Renal cortical epithelial cell (primary cell): ENCODE measurements at places on chromosomes 7 and 10.

- no peak for DNase-seq
These were observed 19.8 kb downstream of the FAM171A1 start for GRCh38 chr10:15351099-15351820.

- DNase-seq = no peak
These were observed 40.3 kb upstream of the MET start for GRCh38 chr7:116631676-116632075.

- no peak for DNase-seq
These were observed 138.8 kb upstream of the BTBD16 start for GRCh38 chr10:122132331-122132755.

GRCh38 chr10:128451879-128452278 lies 325.7 kb upstream of the MKI67 start:
- no peak for DNase-seq

DNA sequence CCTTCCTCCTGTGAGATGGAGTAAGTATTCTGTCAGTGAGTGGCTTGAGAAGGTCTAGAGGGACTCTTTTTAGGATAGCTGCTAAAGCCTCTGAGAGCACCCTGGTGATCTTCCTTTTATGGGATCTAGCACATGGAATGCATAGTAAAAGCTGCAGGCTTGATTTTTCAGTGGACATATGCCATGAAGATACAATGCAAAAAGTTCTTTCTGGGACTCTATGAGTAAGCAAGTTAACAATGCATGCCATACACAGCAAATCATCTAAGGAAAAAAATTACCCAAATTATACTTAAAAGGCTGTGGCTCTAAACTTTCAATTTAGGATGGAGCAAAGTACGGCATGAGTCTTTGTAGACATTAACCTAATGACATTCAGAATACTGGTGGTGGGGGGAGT lies 154.5 kb downstream of the SGMS1 start:
- peak; percentile 42 for DNase-seq

DNA sequence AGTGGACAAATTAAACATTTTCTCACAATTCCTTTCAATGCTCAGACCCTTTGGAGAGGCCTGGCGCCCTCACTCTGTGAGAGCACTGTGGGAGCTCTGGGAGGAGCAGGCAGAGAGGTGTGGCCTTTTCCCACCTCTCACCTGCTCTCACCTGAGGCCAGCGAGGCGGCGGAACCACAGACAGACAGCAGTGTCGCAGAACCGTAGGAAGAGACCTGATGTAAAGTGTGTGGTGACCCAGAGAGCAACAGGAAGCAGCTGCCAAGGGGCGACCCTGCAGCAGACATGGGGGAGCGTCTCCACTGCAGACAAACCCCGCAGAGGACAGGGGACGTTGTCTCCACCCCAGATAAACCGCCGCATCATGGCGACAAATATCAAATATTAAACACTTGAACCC lies 15.6 kb upstream of the PARP12 start:
- DNase-seq = no peak

DNA sequence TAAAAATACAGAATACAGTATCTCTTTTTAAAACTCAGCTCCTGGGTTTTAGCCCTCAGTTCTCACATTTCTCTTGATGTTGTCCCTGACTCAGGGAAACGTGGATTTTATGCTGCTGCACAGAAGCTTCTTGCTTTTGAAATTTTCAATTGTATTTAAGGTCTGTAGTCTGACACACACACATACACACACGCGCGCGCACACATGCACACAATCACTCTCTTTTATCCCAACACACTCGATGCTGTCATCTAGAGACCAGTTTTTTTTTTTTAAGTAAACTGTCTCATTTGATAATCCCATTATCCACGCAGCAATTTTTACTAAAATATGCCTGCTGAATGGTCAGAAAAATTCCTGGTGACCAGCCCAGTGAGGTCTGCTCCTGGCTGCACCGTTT lies 108.6 kb downstream of the KMT2E start:
- no peak for DNase-seq

- peak; percentile 3 for DNase-seq
These were observed 305.8 kb downstream of the KIF20B start for GRCh38 chr10:90007226-90007625.

- peak; percentile 87 for DNase-seq
These were observed 1079.0 kb downstream of the KCNMA1 start for GRCh38 chr10:76558586-76558985.

- DNase-seq = no peak
These were observed 8.8 kb downstream of the TRIM8 start for GRCh38 chr10:102653060-102653459.

- DNase-seq = no peak
These were observed 53.3 kb downstream of the AKAP9 start for GRCh38 chr7:91993976-91994375.

- peak; percentile 34 for DNase-seq
These were observed 611.8 kb downstream of the LRMDA start for GRCh38 chr10:76043261-76043660.

DNA sequence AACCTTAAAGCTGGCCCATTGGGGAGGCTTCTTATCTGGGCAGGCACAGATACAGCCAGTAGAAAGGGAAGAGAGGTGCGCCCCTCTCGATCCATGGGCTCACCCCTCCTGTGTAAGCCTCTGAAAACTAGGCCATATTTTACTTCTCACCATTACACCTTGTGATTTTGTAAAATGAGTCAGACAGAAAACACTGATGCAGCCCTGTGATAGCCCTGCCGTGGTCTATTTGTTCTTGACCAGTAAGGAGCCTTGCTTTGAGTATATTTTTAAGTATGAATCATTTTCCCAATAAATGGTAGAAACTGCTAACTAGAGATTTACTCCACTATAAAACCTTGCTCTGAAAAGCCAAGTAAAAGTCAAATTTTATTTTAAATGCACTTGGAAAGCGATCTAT lies 329.8 kb upstream of the MBL2 start:
- DNase-seq = peak; percentile 14

- no peak for DNase-seq
These were observed 302.2 kb downstream of the CSTF2T start for GRCh38 chr10:51397244-51397643.

DNA sequence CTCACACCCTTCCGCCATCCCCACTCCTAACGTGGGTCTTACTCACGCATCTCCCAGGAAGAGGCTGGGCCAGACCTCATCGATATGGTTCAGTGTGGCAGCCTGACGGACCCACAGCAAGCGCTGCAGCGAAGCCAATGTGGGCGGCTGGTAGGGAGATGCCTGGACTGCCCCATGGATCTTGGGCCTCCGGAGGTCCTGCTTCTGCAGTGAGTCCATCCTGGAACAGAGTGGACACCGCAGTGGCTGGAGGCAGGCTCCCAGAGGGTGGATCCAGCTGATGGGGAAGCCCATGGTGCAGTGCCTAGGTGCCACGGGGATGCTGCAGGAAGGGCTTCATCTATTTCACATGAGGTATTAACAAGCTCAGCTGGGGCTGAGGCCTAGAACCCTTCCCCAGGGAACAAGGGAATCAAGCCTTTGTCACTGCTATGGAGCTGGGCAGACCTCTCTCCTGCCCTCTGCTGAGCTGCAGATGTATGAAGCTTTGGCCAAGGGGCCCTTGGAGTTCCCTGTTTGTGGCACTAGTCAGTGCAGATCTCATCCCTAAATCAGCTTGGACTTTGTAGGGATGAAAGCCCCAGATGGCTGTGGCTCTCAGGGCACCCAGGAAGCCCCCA lies 13.7 kb upstream of the SAMD8 start:
- no peak for DNase-seq

DNA sequence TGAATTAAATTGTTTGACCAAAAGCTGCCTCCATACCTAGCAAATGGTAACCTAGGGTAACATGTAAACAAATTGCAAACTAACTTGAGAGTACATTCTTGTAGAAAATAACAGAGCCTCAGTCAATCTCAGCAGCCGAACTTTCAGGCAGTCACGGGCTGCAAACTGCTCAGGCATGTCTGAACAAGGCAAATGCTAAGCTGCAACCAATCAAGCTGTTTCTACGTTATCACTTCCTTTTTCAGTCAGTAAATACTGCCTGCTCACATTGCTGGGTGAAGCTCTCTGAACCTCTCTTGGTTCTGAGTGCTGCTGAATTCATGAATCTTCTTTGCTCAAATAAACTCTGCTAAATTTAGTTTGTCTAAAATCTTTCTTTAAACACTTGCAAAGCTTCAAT lies 1212.4 kb downstream of the SORCS1 start:
- DNase-seq = peak; percentile 86

DNA sequence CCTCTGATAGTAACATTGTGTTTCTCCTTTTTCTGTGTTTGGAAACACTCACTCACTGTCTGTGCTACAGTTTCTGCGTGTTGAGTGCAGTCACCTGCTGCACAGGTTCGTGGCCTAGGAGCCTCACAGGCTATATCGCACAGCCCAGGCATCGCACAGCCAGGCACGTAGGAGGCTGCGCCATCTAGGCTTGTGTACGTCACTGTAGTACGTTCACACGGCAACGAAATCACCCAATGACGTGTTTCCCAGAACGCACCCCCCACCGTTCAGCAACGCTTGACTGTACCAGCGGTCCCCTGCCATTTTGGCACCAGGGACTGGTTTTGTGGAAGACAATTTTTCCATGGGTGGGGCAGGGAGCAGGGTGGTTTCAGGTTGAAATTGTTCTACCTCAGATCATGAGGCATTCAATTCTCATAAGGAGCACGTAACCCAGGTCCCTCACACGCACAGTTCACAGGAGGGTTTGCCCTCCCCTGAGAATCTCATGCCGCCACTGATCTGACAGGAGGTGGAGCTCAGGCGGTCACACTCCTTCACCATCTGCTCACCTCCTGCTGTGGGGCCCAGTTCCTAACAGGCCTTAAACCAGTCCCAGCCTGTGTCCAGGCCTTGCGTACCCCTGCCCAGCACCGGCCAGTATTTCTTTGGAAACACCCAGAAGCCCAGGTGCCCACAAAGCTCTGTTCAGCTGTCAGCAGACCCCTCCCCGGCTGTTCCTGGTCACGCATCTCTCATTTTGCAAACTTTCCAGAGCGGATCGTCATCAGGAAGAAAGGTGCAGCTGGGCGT lies 23.2 kb upstream of the PRKAR1B start:
- DNase-seq = no peak

DNA sequence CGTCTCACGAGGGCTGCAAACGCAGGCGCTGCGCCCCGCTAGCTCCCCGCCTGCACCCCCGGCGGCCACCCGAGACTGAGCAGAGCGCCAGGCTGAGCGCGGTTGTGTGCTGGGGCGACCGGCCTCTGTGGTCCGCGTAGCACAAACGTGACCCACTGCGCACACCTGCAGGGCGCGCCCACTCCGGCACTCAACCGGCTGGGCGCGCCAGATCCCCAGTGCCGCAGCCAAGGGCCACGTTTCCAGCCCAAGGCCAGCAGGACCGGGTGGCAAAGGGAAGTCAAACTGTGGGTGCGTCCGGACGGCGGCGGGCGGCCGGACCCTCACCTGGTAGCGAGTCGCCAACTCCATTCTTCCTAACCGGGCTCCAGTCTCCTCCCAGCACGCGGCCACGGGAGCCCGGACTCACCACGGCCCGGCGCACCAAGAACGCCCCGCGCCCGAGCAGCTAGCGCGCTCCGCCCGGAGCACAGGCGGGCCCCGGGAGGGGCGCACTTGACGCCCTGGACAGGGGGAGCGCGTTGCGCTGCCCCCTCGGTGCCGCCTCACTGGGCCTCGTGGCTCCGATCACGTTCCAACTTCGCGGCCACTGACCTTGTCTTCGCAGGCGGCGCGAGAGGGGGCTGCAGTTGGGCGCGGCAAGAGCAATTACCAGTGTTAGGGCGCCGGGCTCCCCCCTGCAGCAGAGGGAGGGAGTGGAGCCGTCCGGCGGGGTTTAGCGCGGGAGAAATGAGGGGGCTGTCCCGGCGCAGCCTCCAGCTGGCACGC lies at the start of gene CDCA7L:
CDCA7L (minus strand) TSS at position 446 of the 768 bp plus-strand sequence; CDS start at position 351, 95 bp downstream.
- DNase-seq = peak; percentile 22

DNA sequence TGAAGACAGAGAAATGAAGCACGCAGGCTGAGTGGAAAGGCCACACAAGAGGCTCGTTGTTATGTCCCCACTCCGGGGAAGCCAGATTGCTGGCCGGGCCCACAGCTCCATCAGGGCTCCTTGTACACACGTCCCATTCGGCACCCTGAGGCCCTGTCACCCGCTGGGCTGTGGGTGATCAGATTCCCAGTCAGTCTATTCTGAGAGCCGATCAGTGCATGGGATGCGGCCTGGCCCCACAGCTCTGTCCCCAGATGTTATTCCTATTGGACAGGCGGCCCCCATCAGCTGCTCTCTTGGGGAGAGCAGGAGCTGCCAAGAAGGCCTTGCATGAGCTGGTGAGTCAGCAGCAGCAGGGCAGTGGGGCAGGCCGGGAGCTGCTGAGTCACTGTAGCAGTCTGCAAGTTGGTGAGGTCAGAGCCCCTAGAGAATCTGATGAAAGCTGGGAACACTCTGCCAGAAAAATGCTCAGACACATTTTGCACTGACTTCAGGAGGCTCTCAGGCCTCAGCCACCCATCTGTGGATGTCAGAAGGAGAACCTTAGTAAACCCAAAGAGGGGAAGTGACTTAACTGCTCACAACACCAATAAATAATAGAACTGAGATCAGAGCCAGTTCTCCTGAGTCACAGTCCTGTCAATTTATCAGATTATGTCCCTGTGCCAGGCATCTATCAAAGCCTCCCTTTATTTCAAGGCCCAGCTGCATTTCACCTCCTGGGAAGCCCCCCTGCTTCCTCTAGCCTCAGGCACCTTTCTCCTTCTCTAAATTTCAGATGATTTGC lies 9.4 kb upstream of the PSAP start:
- DNase-seq = peak; percentile 99

GRCh38 chr10:110706690-110707098 lies 62.6 kb downstream of the RBM20 start:
- DNase-seq = peak; percentile 77

GRCh38 chr10:88292185-88292514 lies 291.0 kb downstream of the RNLS start:
- no peak for DNase-seq

DNA sequence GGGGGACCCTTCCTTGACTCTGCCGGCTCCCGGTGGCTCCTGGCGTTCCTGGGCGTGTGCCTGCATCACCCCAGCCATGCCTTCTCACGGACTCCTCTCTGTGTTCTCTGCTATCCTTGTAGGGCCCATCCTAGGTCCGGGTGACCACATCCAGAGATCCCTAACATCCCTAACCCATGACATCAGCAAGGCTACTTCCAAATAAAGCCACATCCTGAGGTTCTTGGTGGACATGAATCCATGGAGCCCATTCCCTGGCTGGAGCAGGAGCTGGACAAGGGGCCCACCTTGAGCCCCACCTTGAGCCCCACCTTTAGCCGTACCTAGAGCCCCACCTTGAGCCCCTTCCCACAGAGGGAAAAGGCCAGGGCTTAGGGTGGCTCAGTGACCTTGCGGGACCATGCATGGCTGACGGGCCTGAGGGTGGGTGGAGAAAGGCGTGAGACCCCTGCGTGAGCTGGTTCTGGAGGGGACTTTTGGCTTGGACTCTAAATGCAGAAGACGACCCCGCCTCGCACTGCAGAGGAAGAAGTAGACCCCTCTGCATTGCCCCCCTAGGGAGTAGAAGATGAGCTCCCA lies 58.5 kb upstream of the INPP5A start:
- DNase-seq = no peak
